ENCODE measurements at places on chromosomes 13 and 19. TPM values are rescaled to one million over a fixed set of nuclear protein-coding genes. Genes with fewer than 3 reads are reported as not detected.

Gene PRR20D
- not detected for total RNA-seq

Gene SLC25A41
- not detected for total RNA-seq

Gene GPR180
- total RNA-seq, result 4.3 TPM

Gene IGSF23
- not detected for total RNA-seq

Gene IFNL1
- not detected for total RNA-seq

DNA sequence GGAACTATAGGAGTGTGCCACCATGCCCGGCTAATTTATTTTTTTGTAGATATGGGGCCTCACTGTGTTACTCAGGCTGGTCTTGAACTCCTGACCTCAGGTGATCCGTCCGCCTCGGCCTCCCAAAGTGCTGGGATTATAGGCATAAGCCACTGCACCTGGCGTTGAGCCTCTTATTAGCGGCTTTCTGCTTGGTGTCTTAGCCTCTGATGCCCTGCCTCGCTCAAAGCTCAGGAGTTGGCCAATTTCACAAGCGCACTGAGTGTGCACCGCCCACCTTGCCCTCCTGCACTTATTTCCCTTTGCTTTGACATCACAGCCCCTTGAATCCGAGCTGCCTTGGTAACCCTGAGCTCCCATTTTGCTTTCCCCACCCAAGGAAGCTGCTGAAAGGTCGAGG, 10.1 kb downstream of the YIPF2 start:
- DNase-seq, result no peak
- H3K27me3 ChIP-seq, result no peaks in the 10 kb centered on the region
- H3K27ac ChIP-seq, result no peak overlapping the region
- H3K4me3 ChIP-seq, result no peak overlapping the region
- peaks cover 91% of the 10 kb centered on the region for H3K36me3 ChIP-seq

DNA sequence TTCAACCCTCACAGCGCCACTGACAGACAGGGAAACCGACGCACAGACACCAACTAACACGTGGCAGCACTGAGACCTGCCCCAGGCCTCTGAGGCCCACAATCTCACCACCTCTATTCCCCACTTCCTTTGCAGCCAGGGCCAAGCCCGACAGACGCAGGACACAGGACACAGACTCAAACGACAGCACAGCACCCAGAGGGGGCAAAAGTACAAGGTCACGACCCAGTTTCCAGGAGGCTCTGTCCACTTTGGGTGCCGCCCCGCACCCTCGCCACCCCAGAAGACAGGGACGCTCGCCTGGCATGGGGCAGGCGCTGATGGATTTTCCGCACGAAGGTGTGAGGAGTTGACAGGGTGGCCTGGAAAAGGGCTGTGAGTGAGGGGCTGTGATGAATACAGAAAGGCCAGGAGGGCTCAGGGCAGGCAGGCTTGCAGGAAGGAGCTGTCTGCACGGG, 48.8 kb downstream of the MLLT1 start:
- peaks cover 15% of the 10 kb centered on the region for H3K36me3 ChIP-seq
- DNase-seq, result peak; percentile 41
- H3K4me3 ChIP-seq, result no peak overlapping the region
- peaks cover 23% of the 10 kb centered on the region for H3K4me1 ChIP-seq
- no peaks in the 10 kb centered on the region for H3K27me3 ChIP-seq

DNA sequence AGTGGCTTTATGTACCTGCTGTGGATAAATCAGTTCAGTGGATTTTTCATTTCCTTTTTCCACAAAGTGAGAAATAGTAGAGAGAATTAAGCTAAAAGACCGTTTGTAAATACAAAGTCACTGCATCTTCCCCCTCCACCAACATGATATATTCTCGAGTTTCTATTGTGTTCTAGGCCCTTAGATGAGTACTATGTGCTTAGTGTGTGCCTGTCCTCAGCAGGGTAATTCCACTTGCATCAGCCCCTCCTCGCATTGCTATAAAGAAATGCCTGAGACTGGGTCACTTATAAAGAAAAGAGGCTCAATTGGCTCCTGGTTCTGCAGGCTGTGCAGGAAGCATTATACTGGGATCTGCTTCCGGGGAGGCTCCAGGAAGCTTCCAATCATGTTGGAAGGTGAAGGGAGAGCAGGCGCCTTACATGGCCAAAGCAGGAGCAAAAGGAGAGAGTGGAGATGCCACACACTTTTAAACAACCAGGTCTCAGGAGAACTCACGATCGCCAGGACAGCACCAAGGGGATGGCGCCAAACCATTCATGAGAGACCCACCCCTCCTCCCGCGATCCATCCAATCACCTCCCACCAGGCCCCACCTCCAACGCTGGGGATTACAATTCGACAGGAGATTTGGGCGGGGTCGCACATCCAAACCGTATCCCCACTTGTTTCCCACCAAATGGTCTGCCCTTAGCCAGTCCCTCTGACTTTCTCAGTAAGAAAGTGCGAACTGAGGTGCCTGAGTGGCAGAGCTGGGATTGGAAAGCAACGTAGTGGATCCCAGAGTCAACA, 102.3 kb upstream of the ABCC4 start:
- no peak for DNase-seq
- H3K27ac ChIP-seq, result no peak overlapping the region
- H3K4me3 ChIP-seq, result peak overlapping the region; percentile 16
- peaks cover 26% of the 10 kb centered on the region for H3K27me3 ChIP-seq

DNA sequence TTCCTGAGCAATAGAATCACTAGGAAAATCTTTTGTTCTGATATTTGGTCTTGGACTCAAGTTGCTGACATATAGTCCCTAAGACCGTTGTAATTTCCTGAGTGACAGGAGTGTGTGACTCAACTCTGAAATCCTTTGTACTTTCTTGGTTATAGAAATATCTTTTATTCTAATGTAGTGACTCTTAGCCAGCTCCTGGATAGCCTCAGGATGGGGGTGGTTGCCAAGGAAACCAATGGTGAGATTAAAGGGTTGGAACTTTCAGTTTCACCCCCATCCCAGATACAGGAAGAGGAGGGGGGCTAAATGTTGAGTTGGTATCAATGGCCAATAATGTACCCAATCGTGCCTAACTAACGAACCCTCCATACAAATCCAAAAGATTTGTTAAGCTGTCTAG, 41.8 kb downstream of the MBD3L2B start:
- H3K4me3 ChIP-seq, result no peak overlapping the region
- H3K36me3 ChIP-seq, result no peaks in the 10 kb centered on the region
- H3K4me1 ChIP-seq, result no peaks in the 10 kb centered on the region
- H3K27ac ChIP-seq, result no peak overlapping the region

DNA sequence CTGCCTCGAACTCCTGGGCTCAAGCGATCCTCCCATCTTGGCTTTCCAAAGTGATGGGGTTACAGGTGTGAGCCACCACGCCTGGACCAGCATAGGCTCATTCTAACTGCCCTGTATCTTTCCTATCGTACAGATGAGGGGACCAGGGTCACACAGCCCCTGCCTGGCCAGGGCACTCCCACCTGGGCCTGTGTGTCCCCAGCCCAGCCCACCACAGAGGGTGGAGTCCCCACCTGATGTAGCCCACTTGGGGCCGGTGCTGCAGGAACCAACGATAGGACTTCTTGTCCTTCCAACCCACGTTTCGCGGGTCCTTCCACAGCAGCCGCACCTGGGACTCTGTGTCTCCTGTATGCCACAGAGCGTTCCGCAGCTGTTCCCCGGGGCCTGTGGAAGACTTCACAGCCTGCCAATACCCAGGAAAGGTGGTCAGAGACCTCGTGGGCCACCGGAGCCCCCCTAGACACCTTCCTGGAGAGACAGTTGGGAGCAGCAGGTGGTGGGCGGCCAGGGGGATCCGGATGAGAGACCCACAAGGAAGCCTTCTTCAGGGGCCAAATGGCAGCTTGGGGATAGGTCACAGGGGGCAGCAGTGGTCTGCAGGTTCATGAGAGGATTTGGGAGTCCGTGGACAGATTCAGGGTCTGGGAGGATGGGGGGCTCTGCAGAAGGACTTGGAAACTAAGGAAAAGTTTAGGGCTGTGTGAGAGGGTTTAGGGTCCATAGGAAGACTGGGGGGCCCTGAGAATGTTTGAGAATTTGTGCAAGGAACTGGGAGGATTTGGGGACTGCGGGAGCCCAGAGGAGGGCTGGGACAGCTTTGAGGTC, 6.9 kb downstream of the COMP start:
- no peak overlapping the region for H3K27ac ChIP-seq
- no peaks in the 10 kb centered on the region for H3K36me3 ChIP-seq
- no peak overlapping the region for H3K4me3 ChIP-seq
- peaks cover 4% of the 10 kb centered on the region for H3K27me3 ChIP-seq
- peaks cover 39% of the 10 kb centered on the region for H3K4me1 ChIP-seq
- DNase-seq, result no peak

- DNase-seq, result no peak
- no peak overlapping the region for H3K27ac ChIP-seq
- no peaks in the 10 kb centered on the region for H3K36me3 ChIP-seq
- H3K4me3 ChIP-seq, result no peak overlapping the region
- H3K27me3 ChIP-seq, result no peaks in the 10 kb centered on the region
- H3K4me1 ChIP-seq, result no peaks in the 10 kb centered on the region
Measured at GRCh38 chr13:29453617-29454011, 141.9 kb downstream of the SLC7A1 start.

GRCh38 chr19:40366697-40367561, 18.4 kb downstream of the PLD3 start:
- H3K27me3 ChIP-seq, result no peaks in the 10 kb centered on the region
- peaks cover 33% of the 10 kb centered on the region for H3K36me3 ChIP-seq
- H3K27ac ChIP-seq, result no peak overlapping the region
- DNase-seq, result no peak
- H3K4me1 ChIP-seq, result no peaks in the 10 kb centered on the region

DNA sequence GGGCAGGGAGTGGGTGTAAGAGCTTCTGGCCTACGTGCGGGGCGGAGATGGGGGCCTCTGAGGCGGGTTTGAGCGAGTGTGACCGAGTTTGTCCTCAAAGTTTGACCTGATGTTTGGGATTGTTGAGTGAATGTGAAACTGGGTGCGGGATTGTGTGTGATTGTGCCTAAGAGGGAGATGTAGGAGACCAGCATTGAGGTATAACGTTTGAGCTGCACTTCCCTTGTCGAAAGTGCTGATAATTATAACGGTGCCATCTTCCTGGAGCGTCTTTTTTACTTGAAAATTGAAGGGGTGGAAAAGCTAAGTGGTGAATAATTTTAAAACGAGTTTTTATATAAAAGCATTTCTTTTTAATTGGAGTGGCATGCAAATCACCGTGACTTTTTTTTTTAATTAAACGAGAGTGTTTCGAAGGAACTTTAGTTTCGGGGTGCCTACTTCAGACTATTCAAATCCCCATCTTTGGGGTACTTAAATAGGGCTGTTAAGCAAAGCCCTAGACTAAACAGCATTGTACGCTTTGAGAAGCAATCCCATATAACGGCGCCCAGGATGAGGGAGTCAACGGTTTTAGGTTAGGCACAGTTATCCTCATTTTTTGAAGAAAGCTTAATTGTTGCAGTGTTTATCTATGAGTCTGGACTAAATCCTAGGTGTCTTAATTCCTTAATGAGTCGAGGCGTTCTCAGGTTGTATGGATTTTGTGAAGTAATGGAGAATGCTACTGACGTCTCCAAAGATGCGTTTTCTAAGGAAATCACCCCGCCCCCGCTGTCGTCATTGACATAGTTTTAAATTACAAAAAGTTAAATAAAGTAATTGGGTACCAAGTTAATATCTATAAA, 594 bp downstream of the ZNF146 start:
- peaks cover 54% of the 10 kb centered on the region for H3K4me1 ChIP-seq
- peak overlapping the region; percentile 96 for H3K27ac ChIP-seq
- peak overlapping the region; percentile 71 for H3K4me3 ChIP-seq
- no peak for DNase-seq
- H3K27me3 ChIP-seq, result no peaks in the 10 kb centered on the region

DNA sequence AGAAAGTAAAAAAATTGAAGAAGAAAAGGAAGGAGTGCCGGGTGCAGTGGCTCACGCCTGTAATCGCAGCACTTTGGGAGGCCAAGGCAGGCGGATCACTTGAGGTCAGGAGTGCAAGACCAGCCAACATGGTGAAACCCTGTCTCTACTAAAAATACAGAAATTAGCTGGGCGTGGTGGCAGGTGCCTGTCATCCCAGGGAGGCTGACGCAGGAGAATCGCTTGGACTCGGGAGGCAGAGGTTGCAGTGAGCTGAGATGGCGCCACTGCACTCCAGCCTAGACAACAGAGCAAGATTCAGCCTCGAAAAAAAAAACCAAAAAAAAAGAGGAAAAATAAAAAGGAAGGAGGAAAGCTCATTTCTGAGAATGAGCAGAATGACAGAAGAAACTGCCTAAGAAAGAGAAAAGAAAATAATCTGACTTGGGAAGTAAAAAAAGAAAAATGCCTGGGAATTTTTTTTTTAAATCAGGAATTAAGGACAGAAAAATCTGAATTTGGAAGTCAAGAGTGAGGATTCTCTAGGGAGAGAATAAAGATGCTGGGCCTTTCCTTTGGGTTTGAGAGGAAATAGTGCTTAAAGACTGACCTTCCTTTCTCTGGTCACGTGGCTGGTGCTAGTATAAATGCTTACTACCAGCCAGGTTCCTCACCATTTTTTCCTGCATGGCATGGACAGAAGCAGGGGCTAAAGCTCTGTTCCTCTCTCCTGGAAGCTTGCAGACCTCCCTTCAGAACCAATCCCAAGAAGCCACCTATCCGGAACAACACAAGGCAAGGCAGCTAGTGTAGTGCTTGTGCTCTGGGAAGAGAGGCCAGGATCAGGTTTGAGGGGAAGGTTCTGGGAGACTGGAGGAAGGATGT, at the start of gene FFAR2:
FFAR2 (plus strand) TSS at position 652 of the 864 bp plus-strand sequence. CDS start 1,458 bp downstream, outside the sequence.
- H3K4me3 ChIP-seq, result peak within 1 kb of the TSS; percentile 8
- H3K27ac ChIP-seq, result peak within 1 kb of the TSS; percentile 87
- peaks cover 69% of the 10 kb centered on the region for H3K4me1 ChIP-seq
- DNase-seq, result no peak
- H3K27me3 ChIP-seq, result peaks cover 6% of the 10 kb centered on the region

GRCh38 chr19:28313633-28314032, 899.3 kb downstream of the UQCRFS1 start:
- H3K4me1 ChIP-seq, result no peaks in the 10 kb centered on the region
- H3K4me3 ChIP-seq, result no peak overlapping the region
- no peaks in the 10 kb centered on the region for H3K27me3 ChIP-seq
- no peak overlapping the region for H3K27ac ChIP-seq
- DNase-seq, result no peak

GRCh38 chr19:16589917-16590316, 17.7 kb upstream of the SLC35E1 start:
- no peak overlapping the region for H3K27ac ChIP-seq
- peaks cover 73% of the 10 kb centered on the region for H3K4me1 ChIP-seq
- no peak overlapping the region for H3K4me3 ChIP-seq
- no peaks in the 10 kb centered on the region for H3K27me3 ChIP-seq
- no peaks in the 10 kb centered on the region for H3K36me3 ChIP-seq
- DNase-seq, result no peak

DNA sequence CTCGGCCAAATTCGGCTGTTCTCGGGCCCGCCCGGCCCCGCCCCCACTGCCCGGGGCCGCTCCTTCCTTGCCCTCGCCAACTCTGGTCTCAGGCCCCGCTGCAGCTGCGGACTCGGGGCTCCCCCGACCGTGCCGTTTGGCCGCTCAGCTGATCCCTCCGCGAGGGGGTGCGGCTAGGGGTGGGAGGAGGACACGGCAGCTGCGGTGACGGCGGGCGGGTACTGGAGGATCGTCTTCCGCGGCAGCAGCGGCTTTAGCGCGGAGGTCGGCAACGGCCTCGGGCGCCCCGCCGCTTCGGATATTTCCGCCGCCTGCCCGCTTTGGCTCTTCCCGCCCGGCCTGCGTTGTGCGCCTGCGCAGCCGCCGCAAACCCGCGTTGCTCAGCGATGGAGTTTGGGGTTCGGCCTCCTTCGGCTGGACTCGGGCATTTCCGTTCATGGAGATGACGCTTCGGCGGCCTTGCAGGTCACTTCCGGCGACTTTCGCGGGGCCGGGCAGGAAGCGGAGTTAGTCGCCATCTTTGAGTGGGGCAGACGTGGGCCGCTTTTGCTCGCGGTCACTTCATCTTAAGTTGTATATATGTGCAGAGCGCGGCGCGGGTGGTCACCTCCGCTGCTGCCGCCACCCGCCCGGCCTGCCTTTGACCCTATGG, 338 bp upstream of the UBE2M start:
- peaks cover 82% of the 10 kb centered on the region for H3K4me1 ChIP-seq
- H3K27ac ChIP-seq, result peak overlapping the region; percentile 99
- H3K27me3 ChIP-seq, result no peaks in the 10 kb centered on the region
- DNase-seq, result peak; percentile 99
- peak overlapping the region; percentile 62 for H3K4me3 ChIP-seq
